ENCODE measurements at places on chromosomes 4 and X. TPM values are rescaled to one million over a fixed set of nuclear protein-coding genes. Genes with fewer than 3 reads are reported as not detected.

DNA sequence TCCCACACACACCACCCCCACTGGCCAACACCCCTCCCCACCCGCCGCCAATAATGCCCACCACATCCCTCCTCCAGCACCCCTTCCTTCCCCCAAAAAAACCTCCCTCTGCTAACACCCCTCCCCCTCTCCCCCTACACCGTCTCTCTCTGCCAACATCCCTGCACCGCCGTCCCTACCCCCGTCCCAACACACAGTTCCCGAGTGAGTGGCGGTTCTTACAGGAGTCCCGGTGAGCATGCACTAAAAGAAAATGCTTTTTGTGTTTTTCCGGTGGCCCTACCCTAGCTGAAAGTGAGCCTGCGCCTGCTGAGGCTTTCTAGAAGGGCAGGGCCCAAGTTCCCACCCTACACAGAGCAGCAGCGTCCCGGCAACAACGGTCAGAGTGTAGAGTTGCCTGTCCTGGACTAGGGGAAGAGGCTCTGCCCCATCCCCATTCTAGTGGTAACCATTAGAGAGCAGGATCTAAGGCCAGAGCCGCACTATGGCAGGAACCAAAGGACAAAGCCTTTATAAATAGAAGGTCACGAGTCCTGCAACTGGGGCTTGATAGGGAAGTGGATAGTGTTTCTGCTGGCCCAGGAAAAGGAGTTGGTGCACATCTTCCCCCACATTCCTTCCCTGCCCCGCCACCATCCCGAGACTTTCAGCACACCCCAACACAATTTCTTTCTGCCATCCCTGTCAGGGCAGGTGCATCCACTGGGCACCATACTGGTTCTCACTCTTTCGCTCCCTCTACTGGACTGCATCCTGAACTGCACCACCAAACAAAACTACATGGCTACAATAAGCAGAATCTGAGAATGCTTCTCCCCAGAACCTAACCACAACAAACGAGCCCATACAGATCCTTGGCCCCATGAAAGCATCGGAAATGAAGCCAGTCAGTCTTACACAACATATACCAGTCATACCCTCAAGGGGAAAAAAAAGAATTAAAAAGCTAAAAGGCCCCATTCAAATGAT lies 78.1 kb upstream of the PAGE3 start:
- DNase-seq: peak; percentile 25

DNA sequence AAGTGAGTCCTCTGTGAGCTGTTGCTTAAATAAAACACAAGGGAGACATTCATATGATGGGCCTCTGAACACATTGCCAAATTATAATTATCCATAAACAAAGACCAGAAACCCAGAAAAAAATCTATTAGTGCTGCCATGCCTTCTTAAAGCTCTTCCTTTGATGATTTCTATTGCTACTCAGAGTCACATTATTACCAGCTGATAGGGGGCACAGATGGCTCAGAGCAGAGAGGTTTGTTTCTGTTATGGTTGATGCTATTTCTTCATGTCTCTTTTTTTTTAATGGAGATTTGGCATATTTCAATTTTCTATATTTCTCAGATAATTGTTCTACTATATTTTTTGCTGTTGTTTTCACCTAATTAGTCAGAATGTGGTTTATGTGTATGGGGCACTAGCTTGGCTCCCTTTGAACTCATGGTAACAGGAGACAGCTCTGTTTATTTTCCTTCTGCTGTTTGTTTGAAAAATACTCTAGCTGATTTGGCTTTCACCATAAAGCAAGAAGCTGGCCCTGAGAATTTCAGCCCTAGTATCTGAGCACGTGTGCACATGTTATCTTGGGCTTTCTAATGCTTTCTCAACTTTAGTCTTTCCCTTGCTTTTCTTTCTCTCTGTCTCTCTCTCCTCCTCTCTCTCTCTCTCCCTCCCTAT lies 568.8 kb downstream of the PPARGC1A start:
- DNase-seq: no peak

GRCh38 chr4:26953366-26953765 lies 92.7 kb downstream of the STIM2 start:
- DNase-seq: no peak

DNA sequence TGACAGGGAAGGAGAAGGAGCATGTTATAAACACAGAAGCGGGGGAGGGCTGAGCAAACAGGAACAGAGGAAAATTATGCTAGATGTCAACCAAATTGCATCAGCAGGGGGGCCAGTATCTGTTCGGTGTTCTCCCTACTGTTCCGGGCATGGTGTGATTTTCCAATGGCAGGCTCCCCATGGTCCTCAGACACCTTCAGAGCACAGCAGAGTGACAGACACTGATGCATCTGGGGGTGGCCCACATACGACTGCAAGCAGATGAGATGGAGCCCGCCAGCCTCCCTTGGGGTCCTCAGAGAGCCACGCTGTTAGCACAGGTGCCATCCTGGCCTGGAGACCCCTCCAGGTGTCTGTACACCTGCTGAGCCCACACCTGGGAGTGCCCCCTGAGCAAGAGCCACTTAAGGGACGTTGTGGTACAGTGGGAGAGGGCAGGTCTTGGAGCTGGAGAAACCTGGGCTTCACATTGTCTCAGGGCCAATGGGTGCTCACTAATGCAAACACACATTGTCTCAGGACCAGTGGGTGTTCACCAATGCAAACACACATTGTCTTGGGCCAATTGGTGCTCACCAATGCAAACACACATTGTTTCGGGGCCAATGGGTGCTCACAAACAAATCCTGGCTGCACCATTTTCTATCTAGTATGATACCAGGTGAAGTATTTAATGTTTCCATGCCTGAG lies 95.4 kb downstream of the SLC2A9 start:
- no peak for DNase-seq

DNA sequence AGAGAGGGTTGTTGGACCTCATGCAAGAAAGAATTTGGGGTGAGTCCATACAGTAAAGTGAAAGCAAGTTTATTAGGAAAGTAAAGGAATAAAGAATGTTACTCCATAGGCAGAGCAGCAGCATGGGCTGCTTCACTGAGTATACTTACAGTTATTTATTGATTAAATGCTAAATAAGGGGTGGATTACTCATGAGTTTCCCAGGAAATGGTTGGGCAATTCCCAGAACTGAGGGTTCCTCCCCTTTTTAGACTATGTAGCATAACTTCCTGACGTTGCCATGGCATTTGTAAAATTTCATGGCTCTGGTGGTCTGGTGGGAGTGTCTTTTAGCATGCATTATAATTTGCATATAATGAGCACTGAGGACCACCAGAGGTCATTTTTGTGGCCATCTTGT lies 16.7 kb downstream of the PPP4R3C start:
- DNase-seq: no peak

- peak; percentile 9 for DNase-seq
Observed at GRCh38 chrX:151004085-151004484, 20.9 kb downstream of the HMGB3 start.

DNA sequence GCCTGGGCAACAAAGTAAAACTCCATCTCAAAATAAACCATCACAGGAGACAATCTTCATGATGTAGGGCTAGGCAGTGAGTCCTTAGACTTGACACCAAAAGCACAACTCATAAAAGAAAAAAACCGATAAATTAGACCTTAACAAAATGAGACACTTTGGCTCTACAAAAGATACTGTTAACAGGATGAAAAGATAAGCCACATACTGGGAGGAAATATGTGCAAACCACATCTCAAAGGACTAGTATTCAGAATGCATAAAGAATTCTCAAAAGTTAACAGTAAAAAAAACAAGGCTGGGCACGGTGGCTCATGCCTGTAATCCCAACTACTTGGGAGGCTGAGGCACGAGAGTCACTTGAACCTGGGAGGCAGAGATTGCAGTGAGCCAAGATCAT lies 13.2 kb downstream of the EFHC2 start:
- DNase-seq: no peak

DNA sequence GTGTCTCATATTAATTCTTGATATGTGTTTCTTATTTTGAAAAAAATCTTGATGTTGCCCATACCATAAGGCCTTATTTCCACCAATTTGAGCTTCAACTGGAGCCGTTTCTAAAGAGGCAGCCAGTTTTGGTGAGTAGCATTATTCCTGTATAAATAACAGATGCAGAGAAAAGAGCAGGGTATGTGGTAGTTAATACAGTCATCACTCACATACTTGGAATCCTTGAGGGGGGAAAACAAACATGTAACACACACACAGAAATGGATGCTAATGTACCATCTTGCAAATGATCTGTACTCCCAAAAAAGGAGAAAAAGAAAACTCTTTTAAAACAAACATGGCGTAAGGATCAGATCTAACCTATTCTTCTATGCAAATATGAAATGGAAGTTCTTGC lies 389.7 kb downstream of the GPM6A start:
- DNase-seq: peak; percentile 46

Gene PASD1
- total RNA-seq: not detected

Measured in GM23248 (cell line).